ENCODE measurements at places on chromosomes 3 and 15.

DNA sequence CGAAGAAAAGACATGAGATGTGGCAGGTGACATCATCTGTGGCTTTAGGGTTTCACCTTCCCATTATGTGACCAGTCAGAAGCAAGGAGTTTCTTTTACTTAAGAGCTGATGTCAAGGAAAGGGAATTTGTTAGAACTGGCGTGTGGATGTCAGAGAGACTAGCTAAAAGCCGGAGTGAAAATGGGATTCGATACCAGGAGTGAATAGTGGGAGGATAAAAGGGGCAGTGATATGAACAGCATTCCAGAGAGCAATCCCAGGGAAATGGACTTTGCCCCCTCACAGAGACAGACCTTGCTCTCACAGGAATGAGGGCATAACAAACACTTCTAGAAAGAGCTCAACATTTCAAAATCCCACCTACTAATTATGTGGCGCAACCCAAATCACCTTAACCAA is 5.9 kb upstream of the FMN1 start:
- DNase-seq: no peak

DNA sequence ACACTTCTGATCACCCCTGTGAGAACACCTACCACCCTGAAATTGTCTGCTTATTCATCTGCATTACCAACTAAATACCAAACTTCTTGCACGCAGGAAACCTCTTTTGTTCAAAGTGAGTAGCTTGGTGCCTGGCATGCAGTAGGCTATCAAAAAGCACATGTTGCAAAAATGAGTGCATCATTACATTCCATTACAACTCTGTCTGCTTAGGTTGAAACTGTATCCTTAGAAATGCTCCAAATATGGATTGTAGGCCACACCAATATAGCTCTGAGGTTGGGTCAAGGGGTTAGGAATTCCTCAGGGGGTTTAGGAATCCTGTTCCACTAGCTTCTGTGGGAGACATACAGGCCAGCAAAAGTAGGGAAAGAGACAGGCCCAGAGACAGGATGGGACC is 107.2 kb downstream of the THRB start:
- DNase-seq: no peak

- DNase-seq: no peak
Observed at GRCh38 chr3:71225951-71226564, 357.5 kb downstream of the FOXP1 start.

DNA sequence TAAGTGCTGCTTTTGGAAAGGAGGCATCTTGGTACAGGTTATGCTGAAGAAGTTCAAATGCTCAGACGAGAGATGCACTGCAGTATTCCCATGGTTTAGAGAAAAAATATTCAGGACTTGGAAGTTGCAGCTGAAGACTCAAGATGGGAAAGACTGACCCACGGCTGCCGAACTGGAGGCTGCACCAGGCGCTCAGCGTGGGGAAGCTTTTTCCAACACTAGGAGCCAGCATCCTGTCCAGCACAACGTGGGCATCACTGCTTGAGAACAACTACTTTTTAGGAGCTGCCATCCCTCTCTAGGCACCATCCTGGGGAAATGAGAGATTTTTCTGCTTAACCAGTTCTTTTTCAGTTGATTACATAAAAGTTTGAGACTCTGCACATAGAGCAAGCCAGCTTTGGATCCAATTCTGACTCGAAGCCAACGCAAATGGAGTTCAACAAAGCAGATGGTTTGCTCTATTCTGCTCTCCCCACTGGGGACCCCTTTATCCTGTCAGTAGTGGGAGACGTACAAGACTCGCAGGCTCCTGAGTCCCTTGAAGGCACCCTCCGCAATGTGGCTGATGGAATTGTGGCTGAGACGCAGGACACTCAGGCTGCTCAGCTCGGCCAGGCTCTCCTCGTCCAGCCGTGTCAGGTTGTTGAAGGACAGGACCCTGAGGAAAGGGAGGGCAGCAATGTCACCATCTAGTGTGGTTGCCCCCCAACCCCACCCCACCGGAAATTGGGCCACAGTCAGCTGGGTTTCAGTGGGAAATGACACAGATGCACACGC is 93.8 kb downstream of the LRIG1 start:
- DNase-seq: peak; percentile 62

DNA sequence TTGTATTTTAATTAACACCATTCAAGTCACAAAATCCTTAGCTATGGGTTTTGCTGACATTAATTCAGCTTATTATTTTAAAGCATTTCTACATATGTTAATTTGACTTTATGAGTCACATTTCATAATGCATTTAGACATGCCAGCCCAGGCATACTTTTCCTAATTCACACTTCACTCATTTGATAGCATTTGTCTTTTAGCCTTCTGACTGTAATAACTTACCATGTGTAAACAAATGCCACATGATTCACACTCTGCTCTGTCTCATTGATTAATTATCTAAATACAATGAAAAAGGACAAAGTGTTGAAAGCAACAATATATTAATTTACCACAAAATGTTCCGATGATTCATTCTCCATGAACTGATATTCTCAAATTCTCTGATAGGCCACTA is 927.8 kb upstream of the EPHA6 start:
- no peak for DNase-seq
